ENCODE measurements at places on chromosomes 11 and 22. TPM values are rescaled to one million over a fixed set of nuclear protein-coding genes. Genes with fewer than 3 reads are reported as not detected.

The TRIM51 gene
- total RNA-seq: not detected

The NAT10 gene
- 16.0 TPM for total RNA-seq

The ARL2 gene
- 207 TPM for total RNA-seq

The CLMP gene
- total RNA-seq: 34.3 TPM

The MIOX gene
- total RNA-seq: not detected

The POTEH gene
- not detected for total RNA-seq

The C11orf24 gene
- 20.4 TPM for total RNA-seq
